Activated CD4-positive, alpha-beta T cell treated with anti-CD3 and anti-CD28 coated beads, Interleukin-2, amount 10 ng/mL, durations not matched to agents 24 days and 14 days (primary cell): ENCODE measurements at places on chromosomes 13 and 19. TPM values are rescaled to one million over a fixed set of nuclear protein-coding genes. Genes with fewer than 3 reads are reported as not detected.

Gene RFXAP
- total RNA-seq = 18.0 and 20.9 TPM in 2 replicates

Gene IGSF23
- total RNA-seq = not detected in 2 replicates

Gene WTIP
- 0.47 and 1.0 TPM in 2 replicates for total RNA-seq

Gene GPR4
- not detected in 2 replicates for total RNA-seq

Gene ENOX1
- 0.07 and 0.14 TPM in 2 replicates for total RNA-seq

GRCh38 chr19:44738603-44739558 lies 9.6 kb upstream of the BCL3 start:
- no peak for DNase-seq

GRCh38 chr19:23908165-23908564 lies 6.5 kb upstream of the ZNF726 start:
- no peak for DNase-seq

- DNase-seq = no peak
These were observed 251.3 kb upstream of the PCDH9 start for GRCh38 chr13:67481445-67481844.

DNA sequence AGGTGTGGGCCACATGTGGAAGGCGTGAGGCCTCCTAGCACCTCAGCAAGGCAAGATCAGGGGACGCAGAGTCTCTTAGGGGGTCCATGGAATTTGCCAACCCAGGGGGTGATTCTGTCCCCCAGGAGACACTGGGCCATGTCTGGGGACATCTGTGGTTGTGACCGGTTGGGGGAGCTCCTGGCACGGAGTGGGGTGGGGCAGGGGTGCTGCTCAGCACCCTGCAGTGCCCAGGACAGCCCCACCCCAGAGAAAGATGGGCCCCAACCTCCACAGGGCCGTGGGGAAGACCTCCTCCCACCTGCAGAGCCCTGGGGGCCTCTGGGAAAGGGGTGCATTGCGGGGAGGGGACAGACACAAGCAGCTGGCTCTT lies 4.0 kb downstream of the MKNK2 start:
- DNase-seq = peak; percentile 65

- no peak for DNase-seq
These were observed 18.3 kb upstream of the DHRS12 start for GRCh38 chr13:51822106-51822815.

GRCh38 chr19:8612807-8613171 lies 2.3 kb upstream of the ADAMTS10 start:
- no peak for DNase-seq

DNA sequence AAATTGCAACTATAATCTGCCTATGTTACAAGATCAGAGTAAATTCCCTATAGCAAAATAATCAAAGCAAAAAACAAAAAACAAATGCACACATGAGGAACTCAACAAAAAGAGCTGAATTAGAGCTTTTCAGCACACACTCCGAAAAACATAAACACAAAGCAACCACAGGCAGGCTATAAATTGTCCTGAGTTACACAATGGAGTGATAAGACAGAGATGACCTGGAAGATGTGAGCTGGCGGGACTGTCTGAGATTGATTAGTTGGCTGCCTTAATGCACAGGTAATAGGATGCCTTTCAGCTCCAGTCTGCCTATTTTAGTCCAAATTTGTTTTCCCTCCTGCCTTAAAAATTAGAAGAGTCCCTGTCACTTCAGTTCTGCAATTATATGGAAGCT lies 159.0 kb upstream of the FNDC3A start:
- no peak for DNase-seq

GRCh38 chr13:101451641-101452040 lies 834 bp upstream of the ITGBL1 start:
- DNase-seq = no peak
